ENCODE measurements at places on chromosomes 2 and 18.

DNA sequence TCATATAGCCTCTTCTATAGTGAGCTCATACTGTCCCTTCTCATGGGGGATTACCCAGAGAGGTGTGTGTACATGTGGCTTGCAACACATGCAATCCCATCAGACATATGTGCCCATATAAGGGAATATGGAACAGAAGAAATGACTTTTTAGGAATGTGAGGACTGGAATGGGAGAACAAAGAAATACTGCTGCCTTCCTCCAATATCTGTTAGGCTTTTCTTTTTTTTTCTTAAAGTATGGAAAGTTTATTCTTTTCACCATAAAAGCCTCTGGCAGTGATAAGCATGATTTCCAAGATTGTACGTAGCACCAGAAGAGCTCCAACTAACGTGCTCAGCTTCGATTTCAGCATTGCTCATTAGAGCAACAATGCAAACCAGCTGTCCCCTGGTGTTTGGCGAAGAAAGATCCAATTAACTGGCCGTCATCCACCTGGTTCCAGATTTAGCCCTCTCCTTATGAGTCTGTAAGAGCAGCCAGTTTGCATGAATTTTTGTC, 113.6 kb downstream of the ADCYAP1 start:
- no peak for DNase-seq

DNA sequence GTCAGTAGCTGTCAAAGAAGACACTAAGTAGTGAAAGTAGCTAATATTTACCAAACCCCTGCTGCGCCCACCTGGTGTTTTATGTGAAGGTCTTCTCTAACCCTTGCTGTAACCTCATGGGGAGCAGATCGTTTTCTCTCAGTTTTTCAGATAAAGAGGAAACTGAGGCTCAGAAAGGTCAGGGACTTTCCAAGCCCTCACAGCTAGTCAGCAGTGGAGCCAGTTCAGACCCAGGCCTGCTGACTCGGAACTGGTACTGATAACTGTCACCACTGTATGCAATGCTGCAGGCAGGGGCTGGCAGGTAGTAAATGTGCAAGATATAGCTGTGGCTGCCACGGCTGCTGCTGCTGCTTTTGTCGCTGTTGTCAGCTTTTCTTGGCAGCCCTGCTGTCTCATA, 69.1 kb downstream of the LRRFIP1 start:
- no peak for DNase-seq

GRCh38 chr2:63755216-63755615, 86.5 kb upstream of the UGP2 start:
- no peak for DNase-seq

- no peak for DNase-seq
Observed at GRCh38 chr2:38534746-38535403, 67.9 kb downstream of the HNRNPLL start.

- no peak for DNase-seq
Observed at GRCh38 chr18:75393721-75394120, 33.8 kb downstream of the SMIM21 start.

DNA sequence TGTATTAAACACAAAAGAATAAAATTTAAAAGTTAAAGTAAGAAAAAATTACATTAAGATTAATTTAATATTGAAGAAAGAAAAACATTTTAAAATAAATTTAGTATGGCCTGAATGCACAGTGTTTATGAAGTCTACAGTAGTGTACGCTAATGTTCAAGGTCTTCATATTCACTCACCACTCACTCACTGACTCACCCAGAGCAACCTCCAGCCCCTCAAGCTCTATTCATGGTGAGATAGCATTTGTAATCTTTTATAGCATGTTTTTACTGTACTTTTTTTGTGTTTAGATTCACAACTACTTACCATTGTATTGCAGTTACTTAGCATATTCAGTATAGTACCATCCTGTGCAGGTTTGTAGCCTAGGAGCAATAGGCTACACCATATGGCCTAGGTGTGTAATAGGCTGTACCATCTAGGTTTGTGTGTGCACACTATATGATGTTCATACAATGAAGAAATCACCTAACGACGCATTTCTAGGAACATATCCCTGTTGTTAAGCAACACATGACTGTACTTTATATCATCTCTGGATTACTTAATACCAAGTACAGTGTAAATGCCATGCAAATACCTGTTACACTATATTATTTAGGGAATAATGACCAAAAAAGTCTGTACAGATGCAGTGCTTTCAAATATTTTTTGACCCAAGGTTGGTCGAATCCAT, 144.0 kb upstream of the IL1R2 start:
- no peak for DNase-seq

DNA sequence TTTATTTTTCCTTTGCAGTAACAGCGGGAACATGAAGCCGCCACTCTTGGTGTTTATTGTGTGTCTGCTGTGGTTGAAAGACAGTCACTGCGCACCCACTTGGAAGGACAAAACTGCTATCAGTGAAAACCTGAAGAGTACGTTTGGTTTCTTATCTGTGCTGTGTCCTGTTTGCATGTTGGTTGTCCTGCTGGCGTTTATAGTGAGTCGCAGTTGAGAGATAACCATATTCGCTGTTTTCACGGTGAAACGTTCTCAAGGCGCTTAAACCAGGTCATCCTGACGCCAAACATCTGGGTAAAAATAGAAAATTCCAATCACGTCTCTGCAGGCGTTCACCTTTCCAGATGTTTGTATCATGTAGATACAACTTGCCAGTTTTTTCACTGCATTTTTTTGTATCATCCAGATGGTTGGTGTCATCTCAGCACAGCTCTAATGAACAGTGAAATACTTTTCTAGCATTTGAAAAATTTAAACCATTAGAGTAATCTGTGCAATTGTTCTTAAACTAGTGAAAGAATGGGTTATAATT, 21.2 kb downstream of the CLUL1 start:
- DNase-seq: no peak

DNA sequence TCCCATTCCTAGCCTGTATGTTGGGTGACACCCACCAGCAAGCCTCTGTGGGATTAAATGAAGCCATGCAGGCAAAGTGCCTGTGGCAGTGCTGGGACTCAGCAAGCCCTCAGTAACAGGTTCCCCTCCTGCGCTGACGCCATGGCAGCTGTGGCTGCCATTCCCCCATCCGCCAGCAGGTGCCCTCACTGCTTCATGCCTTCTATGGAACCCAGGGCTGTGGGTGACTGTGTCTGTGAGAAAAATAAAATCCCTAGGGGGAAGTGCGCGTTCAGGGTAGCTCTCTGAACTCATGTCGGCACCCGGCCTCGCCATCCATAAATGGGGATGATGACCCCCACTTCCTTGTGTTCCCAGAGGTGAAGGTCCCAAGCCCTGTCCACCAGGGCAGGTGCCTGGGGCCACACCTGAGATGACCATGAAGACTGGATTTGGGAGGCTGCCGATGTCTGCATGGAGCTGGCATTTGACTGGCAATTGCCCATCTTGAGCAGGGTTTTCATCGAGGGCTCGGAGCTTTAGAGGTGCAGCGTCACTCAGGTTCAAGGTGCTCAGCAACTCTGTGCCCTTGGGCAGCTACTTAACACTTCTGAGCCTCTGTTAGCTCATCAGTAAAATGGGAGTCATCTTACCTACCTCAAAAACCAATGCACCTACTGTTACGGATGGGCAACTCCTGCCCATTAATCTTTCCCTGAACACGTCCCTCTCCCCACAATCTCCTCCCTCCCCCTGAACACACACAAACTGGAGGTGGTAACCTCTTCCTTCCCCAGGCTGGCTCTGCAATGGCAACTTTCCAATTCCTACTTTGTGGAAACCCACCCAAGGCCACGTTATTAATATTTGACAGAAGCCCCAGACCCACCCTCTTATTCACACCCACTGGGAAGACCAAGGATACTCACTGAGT, 2.9 kb upstream of the MAL start:
- no peak for DNase-seq

All from C1 segment of cervical spinal cord (tissue), 14 donors.